H9 (cell line): ENCODE measurements at places on chromosomes 1 and 21.
A peak's percentile ranks its signal among the peaks of the same experiment; 100 is the strongest.

DNA sequence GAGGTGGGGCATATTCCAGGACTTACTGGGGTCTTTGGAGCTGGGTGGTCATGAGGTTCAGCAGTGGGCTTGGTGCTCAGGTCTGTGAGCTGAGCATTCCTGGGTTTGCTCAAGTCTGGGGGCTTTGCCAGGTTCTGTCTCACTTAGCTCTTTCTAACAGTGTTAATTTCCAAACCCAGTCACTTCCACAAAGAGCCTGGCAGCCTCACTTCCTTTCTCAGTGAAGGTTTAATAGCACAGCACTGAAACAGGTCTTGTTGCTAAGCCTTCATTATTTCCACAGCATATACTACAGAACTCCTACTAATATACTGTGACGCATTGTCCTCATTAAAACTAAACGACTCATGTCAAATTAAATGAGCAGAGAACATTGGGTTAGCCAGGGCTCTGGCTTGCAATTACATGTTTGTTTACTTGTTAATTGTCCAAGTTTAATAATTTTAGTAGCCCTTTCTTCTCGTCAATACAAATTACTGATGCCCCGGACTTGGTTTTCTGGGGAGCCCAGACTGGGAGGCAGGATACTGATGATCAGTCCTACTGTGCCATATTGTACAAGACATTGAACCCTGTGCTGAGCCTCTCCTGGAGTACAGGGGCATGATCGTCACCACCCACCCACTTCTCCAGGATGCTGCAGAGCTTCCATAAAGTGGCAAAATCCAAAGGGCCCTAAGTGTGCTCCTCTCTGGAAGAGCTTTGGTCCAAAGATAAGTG is 170.7 kb downstream of the IER5 start:
- no peak for DNase-seq

- DNase-seq: peak; percentile 99
Measured at GRCh38 chr1:29324771-29325351, 88.5 kb downstream of the PTPRU start.

- DNase-seq: no peak
Measured at GRCh38 chr1:92901699-92902405, 59.4 kb downstream of the DIPK1A start.

DNA sequence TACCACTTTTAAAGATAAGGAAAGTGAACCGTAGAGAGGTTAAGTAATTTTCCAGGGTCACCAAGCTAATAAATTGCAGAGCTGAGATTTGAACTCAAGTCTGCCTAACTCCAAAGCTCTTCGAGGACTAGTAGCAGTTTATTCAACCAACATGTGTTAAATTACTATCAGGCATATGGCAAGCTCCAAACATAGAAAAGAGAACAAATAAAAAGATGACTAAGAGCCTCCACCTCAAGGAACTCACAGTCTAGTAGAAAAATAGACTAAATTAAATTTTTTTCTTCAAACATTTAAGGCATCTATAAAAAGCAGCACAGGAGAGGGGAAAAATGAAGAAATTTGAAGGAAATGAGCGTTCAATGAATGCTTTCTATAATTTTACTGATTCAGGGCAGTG is 22.2 kb downstream of the SLC9C2 start:
- DNase-seq: no peak

DNA sequence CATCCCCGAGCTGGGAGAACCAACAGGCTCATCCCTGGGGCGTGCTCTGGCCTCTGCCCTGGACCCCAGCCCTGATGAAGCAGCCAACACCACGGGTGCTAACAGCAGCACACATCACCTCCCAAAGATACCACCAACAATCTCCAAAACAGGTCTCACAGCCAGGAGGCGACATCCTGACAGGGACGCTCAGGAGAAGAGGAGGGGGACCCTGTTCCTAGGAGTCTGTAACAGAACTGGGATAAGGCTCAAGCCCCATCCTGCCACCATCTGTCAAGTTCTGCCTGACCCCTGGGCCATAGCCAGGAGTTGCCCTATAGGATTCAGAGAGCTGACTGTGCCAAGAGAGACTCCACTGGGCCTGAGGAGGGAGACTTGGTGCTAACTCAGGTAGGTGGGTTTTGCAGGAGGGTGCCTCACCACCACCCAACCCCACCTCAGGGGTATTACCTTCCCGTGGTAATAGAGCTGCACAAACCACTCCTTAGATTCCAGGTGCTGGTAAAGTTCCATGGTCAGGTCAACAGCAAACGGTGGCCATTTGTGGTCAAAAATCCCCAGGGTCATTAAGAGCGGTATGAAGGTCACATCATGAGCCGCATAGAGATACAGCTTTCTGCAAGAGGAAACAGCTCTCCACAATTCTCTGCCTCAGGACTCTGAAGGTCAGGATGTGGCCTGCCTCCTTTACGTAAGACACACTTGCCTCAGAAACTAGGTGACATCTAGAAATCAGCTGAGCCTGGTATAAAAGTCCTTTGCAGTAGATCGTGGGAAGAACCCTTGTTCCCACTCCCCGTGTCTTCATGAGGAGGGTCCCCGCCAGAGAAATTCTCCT is 22.3 kb downstream of the ACP6 start:
- no peak for DNase-seq

GRCh38 chr1:191993549-191993948 is 164.7 kb upstream of the RGS18 start:
- DNase-seq: no peak

GRCh38 chr21:20997636-20998455 is at the start of gene NCAM2:
Gene NCAM2 (plus strand): TSS chr21:20998409.
- DNase-seq: peak; percentile 83

GRCh38 chr1:226072347-226072746 is 9.8 kb downstream of the H3-3A start:
- DNase-seq: no peak

DNA sequence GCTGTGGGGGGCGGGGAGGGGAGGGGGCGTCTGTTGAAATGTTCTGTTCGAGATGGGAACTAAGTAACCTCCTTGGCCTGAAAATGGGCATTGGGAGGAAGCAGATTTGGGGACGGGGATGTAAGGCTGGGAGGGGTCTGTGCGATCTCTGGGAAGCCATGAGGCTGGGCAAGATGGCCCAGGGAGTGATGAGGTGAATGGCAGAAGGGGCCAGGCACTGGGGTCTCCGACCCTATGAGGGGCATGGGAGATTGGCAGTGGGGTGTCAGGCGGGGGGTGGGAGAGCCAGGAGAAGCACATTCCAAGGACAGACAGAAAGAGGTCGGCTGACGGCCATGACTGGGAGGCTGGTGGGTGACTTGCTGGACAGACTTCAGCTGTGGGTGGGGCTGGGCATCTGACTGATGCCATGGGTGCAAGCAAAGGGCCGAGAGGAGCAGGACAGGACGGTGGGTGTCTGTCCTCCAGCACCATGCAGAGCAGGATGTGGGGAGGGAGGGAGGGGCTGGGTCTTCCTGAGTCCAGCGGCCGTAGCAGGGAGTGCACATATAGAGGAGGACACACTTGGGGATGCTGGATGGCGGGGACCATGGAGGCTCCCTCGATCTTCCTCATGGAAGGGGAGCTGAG is 30.0 kb upstream of the COL18A1 start:
- no peak for DNase-seq

DNA sequence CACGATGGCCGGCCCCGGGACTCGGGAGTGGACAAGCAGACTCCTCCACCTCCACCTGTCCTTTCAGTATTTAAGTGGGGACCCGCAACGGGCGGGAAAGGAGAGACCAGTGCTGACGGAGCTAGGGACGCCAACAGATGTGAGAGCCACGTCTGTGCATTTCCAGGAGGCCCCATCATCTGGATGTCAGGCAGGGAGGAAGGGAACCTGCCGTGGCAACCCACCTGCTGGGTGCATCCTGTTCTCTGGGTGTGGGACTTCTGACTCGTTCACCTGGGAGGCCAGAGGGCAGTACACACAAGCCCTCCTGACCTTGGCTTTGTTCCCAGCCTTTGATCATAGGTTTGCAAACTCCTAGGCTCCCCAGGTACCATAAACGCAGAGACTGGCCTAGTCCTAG is 5.6 kb upstream of the PCBP3 start:
- no peak for DNase-seq

DNA sequence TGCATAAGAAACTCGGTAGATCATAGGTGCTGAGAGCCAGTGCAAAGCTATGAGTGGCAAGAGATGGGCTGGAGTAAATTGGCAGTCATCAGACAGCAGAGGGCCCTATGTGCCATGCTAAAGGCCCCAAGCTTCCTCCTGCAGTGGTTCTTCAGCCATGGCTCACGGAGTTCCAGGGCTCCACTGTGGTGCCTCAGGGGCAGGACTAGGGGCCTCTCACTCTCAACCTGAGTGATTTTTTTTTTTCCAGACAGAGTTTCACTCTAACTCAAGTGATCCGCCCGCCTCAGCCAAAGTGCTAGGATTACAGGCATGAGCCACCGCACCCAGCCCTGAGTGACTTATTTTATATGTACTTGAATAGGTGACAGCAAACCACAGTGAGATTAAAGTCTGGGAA is 10.4 kb upstream of the GJA8 start:
- DNase-seq: peak; percentile 58

GRCh38 chr21:42330380-42331371 is 15.5 kb upstream of the TFF3 start:
- no peak for DNase-seq

- no peak for DNase-seq
Measured at GRCh38 chr1:59356627-59357026, 59.7 kb downstream of the FGGY start.

DNA sequence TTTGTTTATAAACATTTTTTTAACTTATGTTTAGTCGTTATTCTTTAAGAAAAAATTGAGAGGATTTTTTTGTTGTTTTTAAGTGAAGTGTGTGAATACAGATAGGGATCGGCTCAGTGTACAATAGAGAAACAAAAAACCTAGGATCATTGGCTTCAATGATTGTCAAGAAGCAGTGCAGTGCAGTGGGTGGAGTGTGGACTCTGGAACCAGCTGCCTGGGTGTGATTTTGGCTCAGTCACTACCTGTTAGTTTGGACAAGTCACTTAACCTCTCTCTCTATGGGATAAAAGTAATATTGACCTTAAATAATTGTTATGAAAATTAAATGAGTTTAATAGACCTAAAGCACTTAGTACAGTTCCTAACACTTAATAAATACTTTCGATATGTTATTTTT is 41.3 kb downstream of the SCCPDH start:
- DNase-seq: no peak

DNA sequence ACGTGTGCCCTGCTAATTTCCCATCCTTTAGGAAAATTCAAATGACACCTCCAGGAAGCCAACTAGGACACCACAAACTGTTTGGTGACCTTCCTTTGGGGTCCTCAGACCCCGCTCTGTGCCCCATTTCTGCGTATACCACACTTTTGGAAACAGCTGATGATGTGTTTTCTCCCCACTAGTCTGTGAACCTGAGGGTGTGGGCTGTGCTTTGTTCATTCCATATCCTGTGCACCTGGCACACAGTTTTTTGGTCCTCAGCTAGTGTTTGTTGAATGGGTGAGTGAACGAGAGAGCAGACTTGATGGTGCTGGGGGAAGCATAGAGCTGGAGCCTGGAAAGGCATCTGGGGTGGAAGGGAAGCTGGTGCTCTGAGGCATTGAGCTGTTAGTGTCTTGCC is 48.6 kb downstream of the RPS6KA1 start:
- DNase-seq: no peak

DNA sequence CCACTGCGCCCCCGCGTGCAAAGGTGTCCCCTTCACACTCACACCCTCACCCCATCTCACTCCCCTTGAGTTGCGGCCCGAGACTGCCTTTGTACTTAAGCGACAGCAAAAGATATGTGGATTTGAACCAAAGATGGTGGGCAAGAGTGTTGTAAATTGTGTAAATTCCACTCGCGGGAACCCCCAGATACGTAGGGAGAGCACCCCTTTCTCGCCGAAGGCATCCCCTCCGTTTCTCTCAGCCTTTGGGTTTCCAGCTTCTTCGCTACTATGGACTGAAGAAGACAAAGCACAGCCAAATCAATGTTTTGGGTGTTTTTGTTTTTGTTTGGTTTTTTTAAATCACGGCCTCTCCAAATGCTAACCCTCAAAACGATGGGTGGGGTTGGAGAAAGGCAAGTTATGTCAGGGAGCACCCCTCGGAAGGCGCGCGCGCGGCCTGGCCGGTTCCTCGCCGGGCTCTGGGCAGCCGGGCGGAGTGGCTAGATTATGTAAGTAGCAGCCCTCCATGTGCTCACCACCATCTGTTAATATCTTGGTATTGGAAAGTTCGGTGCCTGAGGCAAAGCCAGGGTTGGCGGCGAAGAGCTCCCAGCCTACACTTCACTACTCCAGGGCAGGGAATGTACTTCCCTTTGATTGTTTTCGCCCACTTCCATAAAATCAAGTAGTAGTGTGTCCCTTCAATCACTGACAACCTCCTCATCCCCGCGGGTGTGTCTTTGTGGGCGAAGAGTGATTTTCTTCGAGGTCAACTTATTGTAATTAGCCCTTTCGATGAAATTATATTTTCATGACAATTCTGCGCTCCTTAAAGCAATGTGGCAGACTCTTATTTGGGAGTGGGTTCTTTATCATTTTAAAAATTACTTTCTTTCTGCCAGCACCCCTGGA is 4.0 kb upstream of the PROX1 start:
- DNase-seq: no peak

- DNase-seq: no peak
Measured at GRCh38 chr1:232106415-232106814, 479.8 kb downstream of the DISC1 start.

DNA sequence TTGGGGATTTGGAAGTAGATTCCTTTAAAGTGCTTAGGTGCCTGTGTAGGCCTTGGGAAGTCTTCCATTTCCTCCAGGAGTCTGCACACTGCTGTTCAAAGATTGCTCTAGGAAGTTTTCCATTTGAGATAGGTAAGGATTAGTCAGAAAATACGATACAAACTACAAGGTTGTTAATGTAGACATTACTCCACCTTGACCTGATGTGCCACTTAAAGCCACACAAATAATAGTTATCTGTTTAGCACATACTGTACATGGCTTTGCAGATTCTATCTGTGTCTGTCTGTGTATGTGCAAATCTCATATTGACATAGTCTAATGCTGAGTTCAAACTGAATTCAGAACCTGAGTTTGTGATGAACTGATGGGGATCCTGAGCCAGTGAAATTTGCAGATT is 118.4 kb downstream of the RHOU start:
- no peak for DNase-seq

- no peak for DNase-seq
Measured at GRCh38 chr1:4626560-4627319, 27.7 kb upstream of the AJAP1 start.

GRCh38 chr21:28226563-28226962 is 766.1 kb downstream of the LTN1 start:
- DNase-seq: no peak

GRCh38 chr1:89454845-89455521 is 69.6 kb upstream of the LRRC8B start:
- DNase-seq: no peak

GRCh38 chr1:117815926-117816325 is 113.5 kb downstream of the GDAP2 start:
- DNase-seq: no peak

DNA sequence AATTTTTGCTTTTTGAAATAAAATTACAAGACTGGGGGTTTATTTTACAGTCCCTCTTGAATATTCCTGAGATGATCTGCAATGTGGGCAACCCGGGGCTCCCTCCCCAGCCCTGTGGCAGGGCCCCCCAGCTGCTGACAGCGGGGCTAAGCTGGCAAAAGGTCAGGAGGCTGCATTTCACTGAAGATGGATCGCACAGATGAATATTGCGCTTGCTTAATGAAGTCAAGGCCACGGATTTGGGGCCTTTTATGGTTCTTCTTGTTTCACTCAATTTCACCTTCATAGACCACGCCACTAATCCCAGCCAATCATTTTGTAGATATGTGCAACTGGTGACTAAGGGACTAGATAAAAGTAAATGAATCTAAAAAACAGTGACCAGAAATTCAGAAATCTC is 50.8 kb upstream of the SLC22A15 start:
- DNase-seq: no peak
